ENCODE measurements at places on chromosomes 2 and 18.
A peak's percentile ranks its signal among the peaks of the same experiment; 100 is the strongest.

- no peak for DNase-seq
These were observed at the start of gene TWIST2 for GRCh38 chr2:238847841-238848690. Gene TWIST2 (plus strand): TSS chr2:238848085. CDS start chr2:238848216, 131 bp downstream.

DNA sequence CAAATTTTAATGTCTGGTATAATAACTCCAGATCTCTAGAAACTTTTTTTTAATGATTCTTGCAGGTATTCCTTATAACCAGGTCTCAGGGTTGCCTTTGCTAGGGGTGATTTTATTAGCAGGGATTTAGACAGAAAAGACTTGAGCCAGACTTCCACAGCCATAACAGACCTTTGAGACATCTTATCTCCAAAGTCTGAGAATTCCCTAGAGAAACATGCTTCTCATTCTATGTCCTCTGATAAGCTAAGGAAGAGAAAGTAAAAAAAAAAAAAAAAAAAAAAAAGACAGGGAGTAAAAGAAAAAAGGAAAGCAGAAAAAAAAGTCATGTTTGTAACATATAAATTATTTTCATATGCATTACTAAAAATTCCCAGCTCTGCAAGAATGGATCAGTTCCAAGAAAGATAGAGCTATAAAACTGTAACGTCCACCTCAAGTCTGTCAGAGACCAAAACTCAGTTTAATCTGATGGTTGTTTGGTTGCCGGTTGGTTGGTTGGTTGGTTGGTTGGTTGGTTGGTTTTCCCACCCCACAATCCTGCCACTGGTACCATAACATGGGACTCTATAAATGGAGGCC, 153.8 kb downstream of the COL6A3 start:
- DNase-seq: no peak

DNA sequence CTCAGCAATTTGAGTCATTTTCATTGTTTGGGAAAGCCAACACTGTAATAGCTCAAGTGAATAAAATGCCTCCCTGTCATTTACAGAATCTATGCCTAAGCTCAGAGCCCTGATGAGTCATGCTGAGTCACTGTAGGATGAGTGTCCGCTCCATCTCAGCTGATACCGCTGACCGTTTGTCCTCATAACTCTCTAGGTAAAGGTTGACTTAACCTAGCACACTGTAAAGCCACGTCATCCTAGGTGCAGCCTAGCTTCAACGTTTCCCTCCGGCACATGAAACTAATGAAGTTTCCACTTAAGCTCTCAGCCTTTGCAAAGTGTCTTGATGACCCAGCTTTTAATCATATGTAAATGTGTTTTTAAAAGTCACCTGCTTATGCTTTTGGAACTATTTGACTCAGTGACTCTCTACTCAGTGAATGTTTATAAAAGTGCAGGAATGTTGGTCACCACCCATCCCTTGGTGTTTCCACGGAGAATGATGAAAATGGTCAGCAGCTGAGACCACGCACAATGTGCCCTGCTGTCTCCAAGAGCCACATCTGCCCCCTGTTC, 154.0 kb downstream of the PMAIP1 start:
- no peak for DNase-seq

DNA sequence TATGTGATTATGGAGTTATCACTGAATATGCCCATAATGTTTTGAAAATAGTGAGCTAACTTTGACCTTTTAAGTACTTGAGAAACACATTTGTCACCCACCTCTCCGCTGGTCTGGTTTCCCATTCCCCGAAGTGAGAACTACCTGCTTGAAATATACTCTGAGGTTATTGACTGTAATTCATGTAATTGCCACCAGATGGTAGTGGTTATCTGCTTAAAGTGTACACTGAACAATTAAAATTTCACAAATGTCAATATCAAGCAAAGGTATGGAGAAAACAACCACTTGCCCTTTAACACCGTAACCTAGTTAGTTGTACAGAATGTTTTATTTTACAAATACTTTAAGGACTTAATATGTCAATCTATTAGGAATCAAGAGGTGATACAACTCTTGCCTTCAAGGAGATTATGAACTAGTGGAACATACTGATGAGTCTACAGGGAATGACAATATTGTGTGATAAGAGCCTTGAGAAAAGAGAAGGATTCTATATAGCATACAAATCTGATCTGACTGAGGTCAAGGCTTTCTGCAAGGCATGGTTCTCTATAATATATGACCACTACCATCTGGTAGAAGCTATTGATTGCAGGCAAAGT, 316.8 kb upstream of the KCNH7 start:
- no peak for DNase-seq

DNA sequence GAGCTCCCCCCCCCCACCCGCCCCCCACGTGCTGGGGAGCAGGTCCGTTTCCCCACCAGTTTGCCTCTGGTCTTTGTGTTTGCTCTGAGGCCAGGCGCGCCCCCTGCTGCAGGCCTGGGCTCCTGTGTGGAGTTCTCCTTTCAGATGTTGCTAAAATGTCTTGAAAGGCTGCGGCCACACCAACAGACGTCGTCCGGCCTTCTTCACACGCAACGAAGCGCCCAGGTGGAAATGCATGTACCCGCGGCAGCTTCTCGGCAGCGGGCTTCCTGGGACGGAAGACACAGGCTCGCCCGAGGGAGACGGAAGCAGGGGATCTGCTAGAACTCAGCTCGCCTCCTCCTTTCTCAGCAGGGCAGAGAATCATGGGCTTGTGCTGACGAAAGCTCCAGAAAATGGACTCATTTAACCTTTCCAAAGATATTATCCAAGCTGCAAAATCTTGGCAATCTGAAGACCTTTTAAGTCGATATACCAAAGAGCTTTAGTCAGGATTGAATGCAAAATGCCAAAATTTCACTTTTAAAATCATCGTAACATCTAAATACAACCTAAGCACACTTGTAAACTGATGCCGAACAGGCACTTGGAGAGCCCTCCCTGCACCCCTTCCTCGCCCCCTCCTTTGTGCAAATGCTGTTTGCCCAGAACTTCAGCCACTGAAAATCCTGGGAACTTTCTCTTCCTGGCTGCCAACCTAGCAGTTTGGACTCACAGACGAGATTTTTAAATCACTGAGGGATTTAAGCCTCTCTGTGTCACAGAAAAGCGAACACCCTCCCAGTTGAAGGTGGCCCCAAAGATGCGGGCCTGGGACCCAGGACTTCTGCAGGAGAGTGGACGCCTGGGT, 125.5 kb upstream of the ZNF516 start:
- peak; percentile 50 for DNase-seq

- no peak for DNase-seq
These were observed 195.7 kb upstream of the MMADHC start for GRCh38 chr2:149783284-149783683.

DNA sequence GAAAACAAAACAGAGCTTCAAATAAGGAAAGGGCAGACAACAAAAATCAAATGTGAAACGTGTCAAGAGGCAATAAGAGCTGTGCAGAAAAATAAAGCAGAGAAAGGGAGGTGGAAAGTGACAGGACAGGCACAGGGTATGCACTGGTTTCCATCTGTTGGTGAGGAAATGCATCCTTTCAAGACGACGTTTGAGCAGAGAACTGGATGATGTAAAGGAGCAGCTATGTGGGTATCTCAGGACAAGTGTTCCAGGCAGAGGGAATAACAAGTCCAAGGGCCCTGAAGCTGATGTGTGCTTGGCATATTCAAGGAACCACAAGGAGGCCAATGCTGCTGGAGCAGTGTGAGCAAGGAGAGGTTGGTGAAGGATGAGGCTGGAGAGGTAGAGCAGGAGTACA, 168.9 kb upstream of the SERPINE2 start:
- no peak for DNase-seq

- no peak for DNase-seq
These were observed 143.8 kb downstream of the PIEZO2 start for GRCh38 chr18:11005528-11005927.

DNA sequence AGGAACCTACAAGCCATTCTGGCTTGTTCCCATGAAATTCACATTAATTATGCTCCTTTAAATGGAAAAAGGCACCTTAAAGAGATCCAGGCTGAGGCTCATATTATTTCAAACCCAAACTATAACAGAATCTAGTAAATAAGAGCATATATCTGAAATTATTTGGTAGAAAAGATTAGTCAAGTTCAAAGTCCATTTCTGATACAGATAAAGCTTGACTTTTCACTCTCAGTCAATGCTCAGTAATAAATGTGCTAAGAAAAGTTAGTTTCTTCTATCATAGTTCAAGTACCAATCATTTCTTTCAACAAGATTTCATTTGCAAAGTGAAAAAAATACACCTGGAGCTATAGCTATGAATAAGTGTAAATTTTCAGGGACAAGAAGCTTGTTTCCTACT, 61.8 kb upstream of the NARS1 start:
- no peak for DNase-seq

GRCh38 chr18:470661-471501, 29.6 kb downstream of the COLEC12 start:
- no peak for DNase-seq

DNA sequence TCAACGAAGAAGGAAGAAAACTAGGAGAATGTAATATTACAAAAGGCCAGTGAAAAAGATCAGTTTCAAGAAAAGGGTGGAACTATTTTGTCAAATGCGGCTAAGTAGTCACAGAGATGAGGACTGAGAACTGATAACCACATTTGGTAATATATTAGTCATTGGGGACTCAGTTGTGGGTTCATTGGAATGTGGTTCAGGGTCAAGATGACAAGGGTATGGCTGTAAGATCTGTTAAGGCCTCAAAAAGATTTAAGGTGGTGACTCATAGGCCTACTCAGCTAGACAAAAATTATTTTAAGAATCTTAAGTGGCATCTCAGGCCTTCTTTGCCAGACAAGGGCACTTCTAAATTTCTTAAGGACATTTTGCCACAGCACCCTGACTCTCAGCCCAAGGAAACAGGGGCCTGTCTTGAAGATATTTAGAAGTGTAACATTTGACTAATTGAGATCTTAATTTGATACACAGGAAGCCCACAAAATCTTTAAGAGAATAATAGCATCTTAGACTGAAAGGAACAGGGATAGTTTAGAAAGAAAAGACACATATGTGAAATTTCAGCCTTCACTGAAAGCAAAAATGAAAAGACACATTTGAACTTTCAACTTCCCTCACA, 81.3 kb downstream of the STRADB start:
- DNase-seq: no peak

DNA sequence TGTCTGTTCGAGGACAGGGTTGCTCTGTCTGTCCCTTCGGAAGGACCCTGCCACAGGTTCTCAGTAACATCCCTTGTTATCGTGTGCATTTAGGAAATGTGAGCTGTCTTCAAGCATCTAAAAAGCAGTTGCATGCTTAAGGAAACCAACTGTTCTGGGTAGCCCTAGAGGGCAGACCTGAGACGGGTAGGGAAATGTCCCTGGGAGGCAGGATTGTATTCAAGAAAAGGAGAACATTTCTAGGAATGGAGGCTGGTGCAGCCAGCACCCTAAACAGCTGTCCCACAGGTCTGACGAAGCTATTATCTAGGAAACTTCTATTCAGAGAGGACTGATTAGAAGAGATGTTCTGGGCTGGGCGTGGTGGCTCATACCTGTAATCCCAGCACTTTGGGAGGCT, 414.2 kb downstream of the NBAS start:
- no peak for DNase-seq

DNA sequence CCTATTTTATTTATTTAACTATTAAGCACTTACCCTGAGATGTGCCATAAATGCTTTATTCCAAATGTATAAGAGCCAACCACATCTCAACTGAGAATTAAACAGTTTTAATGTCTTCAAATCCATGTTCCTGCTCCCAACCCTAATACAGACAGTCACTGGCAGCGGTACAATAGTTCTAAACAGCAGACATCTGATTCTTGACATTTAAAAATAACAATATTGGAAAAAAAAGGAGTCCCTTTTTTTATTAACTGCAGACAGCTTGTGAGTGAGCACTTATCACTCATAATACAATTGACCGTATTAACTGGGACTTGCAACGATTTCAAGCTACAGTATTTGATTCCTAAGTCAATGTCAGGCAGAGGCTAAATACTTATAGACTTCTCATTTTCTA, 424.6 kb downstream of the TGIF1 start:
- no peak for DNase-seq

- no peak for DNase-seq
These were observed 20.9 kb downstream of the CD8A start for GRCh38 chr2:86769838-86770237.

DNA sequence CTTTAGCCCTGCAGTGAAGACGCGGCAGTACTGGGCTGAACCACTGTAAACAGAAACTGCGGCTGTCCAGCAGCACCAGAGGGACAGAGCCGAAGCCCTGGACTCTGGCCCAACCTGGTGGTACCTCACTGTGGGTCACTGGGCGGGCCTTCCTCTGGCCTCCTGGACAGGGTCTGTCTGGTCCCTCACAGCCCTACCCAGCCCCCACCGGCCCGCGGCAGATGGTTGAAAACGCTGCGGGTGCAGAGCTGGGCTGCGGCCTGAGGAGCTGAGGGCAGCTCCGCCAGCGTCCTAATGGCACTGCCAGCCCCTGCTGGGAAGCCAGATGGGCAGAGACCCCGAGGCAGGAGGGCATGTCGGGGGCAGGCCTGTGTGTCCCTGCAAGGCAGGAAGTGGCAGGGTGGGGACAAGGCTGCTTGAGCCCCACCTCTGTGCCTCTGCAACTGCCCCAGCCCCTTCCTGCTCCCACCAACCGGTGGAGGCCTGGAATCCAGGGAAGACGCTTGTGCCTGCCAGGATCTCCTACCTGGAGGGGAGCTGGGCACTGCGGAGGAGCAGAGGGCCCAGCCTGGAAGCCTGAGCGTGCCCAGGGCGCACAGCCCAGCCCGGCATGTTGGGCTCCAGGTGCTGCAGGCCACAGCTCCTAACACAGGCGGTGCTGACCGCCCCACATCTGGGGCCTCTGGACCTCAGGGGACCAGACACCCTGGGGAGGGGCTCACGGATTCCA, 36.3 kb downstream of the HS6ST1 start:
- no peak for DNase-seq

DNA sequence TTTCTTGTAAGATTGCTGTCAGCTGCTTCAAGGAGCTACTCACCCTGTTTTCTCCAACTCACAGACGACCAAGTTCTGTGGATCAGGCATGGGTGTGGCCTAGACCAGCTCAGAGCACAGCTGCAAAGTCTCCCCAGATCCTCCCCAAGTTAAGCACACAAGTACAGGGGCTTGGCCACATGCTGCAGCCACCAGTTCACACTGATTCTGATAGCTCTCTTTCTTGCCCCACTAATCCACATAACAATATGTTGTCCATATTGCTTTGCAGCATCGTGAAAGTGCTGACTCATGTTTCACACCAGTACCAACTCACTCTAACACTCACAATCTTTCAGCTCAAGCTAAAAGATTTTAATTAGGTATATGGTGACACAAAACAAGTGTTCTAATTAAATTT, 437.0 kb downstream of the PARD3B start:
- no peak for DNase-seq

- DNase-seq: no peak
These were observed 12.0 kb downstream of the DYSF start for GRCh38 chr2:71465356-71465755.

- DNase-seq: no peak
These were observed 496.9 kb downstream of the EPHA4 start for GRCh38 chr2:221075203-221075602.

DNA sequence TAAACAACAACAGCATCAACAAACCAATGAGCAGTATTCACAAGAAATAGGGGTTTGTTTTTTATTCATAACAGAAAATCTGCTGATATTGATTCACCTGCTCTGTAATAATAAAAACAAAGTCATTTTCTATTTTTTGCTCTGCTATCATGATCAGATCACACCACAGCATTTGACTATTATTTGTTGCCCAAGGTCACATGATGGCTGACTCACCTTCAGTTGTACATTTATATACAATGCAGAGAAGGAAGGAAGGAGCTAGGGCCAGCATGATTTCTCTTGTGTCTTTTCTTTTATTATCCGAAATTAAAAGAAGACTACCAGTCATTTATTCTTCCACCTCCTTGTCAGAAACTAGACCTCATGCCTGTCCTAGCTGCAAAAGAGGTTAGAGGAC, 1427.7 kb upstream of the CELF4 start:
- DNase-seq: no peak

Measured in iPS DF 19.7 (cell line).